ENCODE measurements at places on chromosomes 3 and 15. TPM values are rescaled to one million over a fixed set of nuclear protein-coding genes. Genes with fewer than 3 reads are reported as not detected.

Gene GOLGA8Q
- 1.1 TPM for total RNA-seq

Gene ENTPD3
- total RNA-seq: not detected

Gene REC114
- total RNA-seq: not detected

Gene SMCO1
- total RNA-seq: not detected

Gene KLHL40
- total RNA-seq: not detected

Gene MYO5C
- total RNA-seq: 19.4 TPM

Gene PIGZ
- total RNA-seq: 5.1 TPM

Gene RAD51
- total RNA-seq: 29.7 TPM

Gene ASB14
- not detected for total RNA-seq

Gene SPINK8
- total RNA-seq: not detected

Gene SLC6A11
- total RNA-seq: not detected

Gene ADCY5
- not detected for total RNA-seq

Gene LRRIQ4
- not detected for total RNA-seq

Gene GOLGA6L6
- not detected for total RNA-seq

Gene ITGA11
- 0.18 TPM for total RNA-seq

Gene TM4SF18
- 142 TPM for total RNA-seq

Gene ZNF774
- 2.6 TPM for total RNA-seq

Gene NTRK3
- total RNA-seq: not detected

Gene TEX55
- not detected for total RNA-seq

Gene OR5K2
- total RNA-seq: not detected

Gene FBXW12
- total RNA-seq: not detected

Gene PIF1
- total RNA-seq: 52.7 TPM

Gene TMC3
- not detected for total RNA-seq

Gene PSTPIP1
- not detected for total RNA-seq

Gene MUC20
- 0.81 TPM for total RNA-seq

Gene SAMD7
- not detected for total RNA-seq

Gene RLBP1
- not detected for total RNA-seq

Gene ABHD17C
- total RNA-seq: 8.2 TPM

Gene MEX3B
- 18.2 TPM for total RNA-seq

Gene RTP1
- total RNA-seq: not detected

Gene SLC6A1
- not detected for total RNA-seq

Gene OR5H15
- total RNA-seq: not detected

Gene BMF
- 13.9 TPM for total RNA-seq

Gene CMTM8
- 7.3 TPM for total RNA-seq

Gene DLG1
- total RNA-seq: 66.0 TPM

Gene CYP1A2
- total RNA-seq: not detected

Gene CHRM5
- not detected for total RNA-seq

Gene ZBED2
- total RNA-seq: not detected

Gene EFCC1
- total RNA-seq: 0.73 TPM

Gene ECE2
- total RNA-seq: not detected

Gene CLDN11
- 395 TPM for total RNA-seq

Gene PDCD6IP
- 265 TPM for total RNA-seq

Gene TTC21A
- 7.8 TPM for total RNA-seq

Gene DNAH12
- 0.20 TPM for total RNA-seq

Gene KLHL6
- total RNA-seq: 14.8 TPM

Gene SUSD5
- 15.3 TPM for total RNA-seq

Gene LMAN1L
- total RNA-seq: not detected

Gene SQOR
- total RNA-seq: 17.9 TPM

Gene LSAMP
- total RNA-seq: not detected

Gene PCOLCE2
- not detected for total RNA-seq

Gene CHRNA7
- 2.7 TPM for total RNA-seq

Gene C2CD4B
- 28.4 TPM for total RNA-seq

Gene STOML1
- total RNA-seq: 12.4 TPM

Gene MAGEL2
- not detected for total RNA-seq

Gene ROBO2
- total RNA-seq: 0.23 TPM

Gene ATP13A4
- total RNA-seq: not detected
